ELF-1 (cell line): ENCODE measurements at places on chromosomes 11 and 22.

GRCh38 chr11:11095831-11096723, 238.2 kb upstream of the ZBED5 start:
- no peak for DNase-seq

DNA sequence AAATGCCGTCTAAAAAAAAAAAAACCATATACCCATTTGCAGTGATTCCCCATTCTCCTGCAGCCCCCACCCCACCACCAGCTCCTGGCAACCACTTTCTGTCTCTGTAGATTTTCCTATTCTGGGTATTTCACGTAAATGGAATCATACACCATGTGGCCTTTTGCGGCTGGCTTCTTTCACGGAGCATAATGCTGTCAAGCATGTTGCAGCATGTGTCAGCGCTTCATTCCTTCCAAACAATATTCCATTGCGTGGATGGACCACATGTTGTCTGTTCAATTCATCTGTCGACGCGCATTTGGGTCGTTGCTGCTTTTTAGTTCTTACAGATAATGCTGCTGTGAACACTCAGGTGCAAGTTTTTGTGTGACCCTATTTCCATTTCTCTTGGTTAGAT, 14.8 kb upstream of the EMID1 start:
- DNase-seq, result no peak

DNA sequence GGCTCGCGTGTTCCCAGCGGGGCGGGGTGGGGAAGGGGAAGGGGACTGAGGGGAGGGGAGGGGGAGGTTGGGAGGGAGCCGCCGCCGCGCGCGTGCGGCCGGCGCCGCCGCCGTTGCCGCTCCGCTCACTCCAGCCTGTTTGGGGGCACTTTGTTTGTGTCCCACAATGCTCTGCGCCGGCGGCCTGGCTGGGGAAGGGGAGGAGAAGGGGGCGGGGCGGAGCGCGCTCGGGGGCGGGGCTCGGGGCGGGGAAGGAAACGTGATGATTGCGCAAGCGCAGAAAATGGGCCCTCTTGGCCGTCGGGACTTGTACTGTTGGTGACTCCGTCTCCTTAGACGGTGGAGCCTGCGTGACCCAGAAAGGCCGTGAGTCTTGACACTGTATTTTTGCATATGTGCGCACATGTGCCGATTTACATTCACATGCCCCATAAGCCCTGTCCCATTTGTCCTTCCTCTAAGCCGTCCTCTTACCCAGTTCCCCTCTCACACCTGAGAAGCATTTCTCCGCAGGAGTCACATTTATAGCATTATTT, at the start of gene ZBTB44:
Gene ZBTB44, minus strand, starts transcription at position 168 of the 536 bp plus-strand sequence. CDS start 53,044 bp downstream, outside the sequence.
- DNase-seq, result peak; percentile 80

- DNase-seq, result no peak
Measured at GRCh38 chr22:31637891-31638618, 24.0 kb downstream of the PISD start.

DNA sequence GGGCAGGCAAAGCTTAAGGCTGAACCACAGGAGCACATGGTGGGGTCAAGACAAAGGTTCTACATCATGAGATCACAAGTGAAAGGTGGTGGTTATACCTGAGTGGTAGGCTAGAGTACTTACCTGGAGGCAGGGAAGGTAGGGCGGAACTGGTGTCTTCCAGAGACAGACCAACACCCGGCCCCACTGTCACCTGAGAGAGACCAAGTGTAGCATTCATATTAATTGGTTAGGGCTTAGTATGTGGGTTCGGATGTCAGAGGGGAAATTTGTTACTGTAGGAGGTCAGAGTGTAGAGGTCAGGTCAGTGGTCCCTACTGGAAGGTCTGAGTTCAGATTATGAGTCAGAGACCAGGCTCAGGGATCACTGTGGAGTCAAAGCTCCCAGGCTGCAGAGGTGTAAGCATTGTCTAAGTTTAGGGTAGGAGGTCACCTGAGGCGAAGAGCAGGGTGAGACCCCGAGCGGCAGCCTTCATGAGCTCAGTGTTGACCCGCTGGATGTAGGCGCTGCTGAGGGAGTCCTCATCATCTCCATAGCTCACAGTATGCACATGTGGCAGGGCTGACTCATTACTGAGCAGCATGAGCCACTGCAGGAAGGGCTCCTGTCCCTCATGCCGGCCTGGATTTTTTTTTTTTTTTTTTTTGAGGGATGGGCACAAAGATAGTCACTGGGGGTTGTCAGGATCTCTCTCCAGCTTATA, 3.2 kb downstream of the TPP1 start:
- no peak for DNase-seq

- no peak for DNase-seq
Measured at GRCh38 chr11:13920756-13921155, 41.8 kb upstream of the SPON1 start.

GRCh38 chr11:98561877-98562395, 458.8 kb upstream of the CNTN5 start:
- DNase-seq, result no peak

GRCh38 chr22:48112687-48113521, 1350.5 kb downstream of the TBC1D22A start:
- DNase-seq, result no peak

- no peak for DNase-seq
Measured at GRCh38 chr22:50625131-50625567, 2.8 kb downstream of the ARSA start.

DNA sequence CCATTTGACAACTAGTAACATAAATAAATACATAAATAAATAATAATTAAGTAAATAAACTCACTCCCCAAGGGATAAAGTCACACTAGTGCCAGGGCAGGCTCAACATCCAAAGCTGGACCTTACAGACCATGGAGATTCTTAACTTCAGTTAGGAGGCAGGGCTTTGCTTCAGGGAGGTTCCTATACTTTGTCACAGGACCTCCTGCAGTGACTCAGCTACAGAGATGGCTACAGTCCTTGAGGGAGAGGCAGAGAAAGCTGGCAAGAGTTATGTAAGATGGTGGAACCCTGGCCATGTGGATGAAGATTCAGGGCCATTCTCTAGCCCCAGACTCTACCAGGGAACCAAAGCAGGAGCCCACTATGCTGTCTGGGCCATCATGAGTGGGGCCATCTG, 74.1 kb upstream of the CADM1 start:
- DNase-seq, result no peak

GRCh38 chr11:29163231-29163630, 853.6 kb downstream of the KCNA4 start:
- no peak for DNase-seq

- DNase-seq, result no peak
Measured at GRCh38 chr11:69409812-69410645, 71.4 kb upstream of the LINC01488 start.
